T47D (cell line): ENCODE measurements at places on chromosomes 6 and 20.
A peak's percentile ranks its signal among the peaks of the same experiment; 100 is the strongest.

GRCh38 chr6:144939921-144940320 is 654.8 kb downstream of the UTRN start:
- DNase-seq: no peak

DNA sequence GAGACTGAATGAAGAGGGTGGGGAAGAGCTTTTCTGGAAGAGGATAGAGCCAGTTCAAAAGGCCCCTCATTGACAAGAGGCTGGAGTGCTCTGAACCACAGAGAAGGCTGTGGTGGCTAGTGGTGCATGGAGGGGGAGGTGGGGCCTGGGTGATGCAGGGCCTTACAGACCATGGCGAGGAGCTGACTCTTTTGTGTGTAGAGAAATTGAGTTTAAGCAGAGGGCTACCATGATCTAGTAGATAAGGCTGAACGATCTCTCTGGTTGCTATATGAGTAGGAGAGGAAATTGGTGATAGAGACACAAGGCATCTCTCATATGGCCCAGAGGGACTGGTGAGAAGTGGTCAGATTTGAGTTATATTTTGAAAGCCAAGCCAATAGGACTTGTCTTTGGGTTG is 137.6 kb downstream of the UST start:
- DNase-seq: no peak

DNA sequence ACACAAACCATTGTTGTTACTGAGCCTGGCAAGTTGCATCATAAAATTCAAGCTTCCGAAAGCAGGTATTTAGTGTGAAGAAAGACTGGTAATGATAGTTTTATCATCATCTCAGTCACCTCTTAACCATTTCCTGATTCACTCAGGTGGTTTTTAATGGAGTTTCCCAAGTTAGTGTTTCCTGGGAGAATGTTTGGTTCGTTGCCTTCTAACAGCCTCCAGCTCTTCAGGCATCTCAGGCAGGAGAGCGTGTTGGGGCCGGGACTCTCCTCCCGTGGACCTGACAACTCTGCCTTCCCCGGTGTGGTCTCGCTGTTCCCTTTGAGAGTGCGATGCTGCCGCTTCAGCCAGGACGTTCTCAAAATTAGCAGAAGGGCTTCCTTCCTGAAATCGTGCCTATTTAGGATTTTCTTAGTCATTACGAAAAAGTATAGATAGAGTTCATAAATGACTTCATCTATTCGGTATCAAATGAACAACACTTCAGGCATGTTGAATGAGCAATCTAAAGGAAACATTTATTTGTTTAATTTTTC is 105.0 kb upstream of the QKI start:
- no peak for DNase-seq

DNA sequence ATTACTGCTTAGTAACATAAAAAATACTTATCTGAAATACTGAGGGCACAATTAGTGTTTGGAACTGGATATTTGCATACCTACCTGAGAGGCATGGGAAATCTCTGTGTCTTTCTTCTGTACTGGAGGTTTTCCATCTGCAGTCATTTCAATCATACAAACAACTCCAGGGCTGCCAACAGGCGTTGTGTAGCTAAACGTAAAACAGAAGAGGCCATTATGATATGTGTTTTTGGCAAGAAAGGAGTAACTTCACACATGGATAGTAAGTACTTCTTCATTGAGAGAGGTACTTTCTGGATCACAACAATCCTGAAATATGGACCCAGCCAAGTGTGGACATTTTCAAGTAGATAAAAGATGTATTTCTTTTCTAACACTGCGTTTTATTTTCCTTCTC is 363.4 kb downstream of the PHF3 start:
- DNase-seq: no peak

- DNase-seq: no peak
Measured at GRCh38 chr20:2246069-2246491, 49.7 kb upstream of the TGM3 start.

GRCh38 chr20:53059848-53060247 is 87.7 kb downstream of the TSHZ2 start:
- DNase-seq: no peak

DNA sequence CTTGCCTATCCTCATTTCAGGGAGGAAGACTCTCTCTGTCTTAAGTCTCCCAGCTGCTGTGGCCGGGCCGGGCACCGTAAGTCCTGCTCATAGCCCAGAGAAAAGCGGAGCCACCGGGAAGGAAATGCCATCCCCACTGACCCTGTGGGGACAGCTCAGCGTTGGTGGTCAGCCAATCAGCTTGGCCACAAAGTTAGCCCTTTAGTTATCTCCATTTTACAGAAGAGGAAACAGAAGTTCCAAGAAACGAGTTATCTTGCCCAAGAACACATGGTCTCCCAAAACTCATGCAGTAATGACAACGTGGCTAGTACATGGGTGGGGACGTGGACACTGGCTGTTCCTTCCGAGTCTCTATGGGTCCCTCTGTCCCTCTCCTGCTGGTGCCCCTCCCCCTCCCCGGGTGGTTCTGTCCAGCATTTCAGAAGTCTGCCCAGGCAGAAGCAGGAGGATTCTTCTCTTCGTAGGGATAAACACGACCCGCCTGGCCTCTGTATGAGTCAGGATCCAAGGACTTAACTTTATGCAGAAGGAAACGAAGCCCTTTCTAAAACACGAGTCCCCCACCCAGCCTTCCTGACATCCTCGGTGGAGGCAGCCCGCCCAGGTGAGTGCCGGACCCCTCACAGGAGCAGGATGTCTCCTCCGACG is 273.8 kb downstream of the CDH4 start:
- peak; percentile 9 for DNase-seq

DNA sequence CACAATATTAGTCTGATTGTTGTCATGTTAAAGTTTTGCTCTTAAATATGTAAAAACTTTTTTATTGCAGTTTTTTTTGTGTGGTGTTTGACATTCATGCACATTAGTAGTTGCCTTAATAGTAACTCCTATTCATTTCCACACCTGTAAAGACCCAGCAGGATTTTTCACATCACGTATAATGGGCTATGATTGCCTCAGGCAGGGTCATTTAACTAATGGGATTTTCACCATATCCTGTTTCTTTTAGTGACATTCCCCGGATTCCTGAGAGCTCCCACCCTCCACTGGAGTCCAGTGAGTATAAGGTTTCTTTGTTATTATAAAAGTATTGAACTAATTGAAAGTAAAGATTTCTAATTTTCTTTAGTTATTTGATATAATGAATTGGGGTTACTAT is 359.2 kb downstream of the RIMS1 start:
- DNase-seq: no peak
